T follicular helper cell (primary cell): ENCODE measurements at places on chromosomes 1 and 21.

GRCh38 chr1:208524925-208525324 is 280.7 kb upstream of the PLXNA2 start:
- no peak for DNase-seq

DNA sequence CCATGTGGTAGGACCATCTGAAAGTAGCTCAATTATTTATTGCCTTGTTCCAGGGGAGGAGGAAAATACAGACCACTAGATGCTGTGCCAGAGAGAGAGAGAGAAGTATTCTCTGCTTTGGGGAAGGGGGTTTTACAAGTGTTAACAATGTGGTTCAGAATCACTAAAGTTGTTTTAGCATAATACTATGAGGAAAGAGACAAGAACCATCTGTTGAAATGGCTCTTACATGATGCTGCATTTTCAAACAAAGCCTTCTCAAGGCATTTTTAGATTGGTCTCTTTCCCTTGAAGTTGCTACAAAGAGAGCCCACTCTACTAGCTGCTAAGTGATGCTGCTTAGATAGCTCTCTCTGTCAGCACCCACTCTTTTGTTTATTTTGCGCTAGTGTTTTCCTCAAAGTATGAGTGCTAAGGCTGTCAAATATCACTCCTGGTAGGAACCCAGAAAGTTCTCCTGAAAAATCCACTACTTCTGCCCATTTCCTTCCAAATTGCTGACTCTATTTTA is 255.1 kb downstream of the NFIA start:
- DNase-seq = no peak

DNA sequence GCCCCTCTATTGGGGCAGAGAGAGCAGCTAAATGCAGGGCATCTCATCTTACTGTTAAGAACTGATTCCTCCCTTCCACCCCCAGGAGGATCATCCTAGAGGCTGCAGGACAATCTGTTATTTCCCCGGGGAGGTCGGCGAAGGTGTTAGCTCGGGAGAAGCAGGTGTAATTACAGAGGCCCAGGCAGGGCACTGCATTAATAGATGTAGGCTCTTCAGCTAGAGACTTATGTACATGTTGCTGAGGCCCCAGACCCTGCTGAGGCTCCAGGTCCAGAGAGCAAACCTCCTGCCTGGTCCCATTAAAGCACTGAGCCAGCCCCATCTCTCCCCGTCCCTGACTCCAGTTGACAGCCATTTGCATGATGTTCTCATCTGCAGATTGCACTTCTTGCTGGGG is 320.3 kb upstream of the VAMP3 start:
- no peak for DNase-seq

DNA sequence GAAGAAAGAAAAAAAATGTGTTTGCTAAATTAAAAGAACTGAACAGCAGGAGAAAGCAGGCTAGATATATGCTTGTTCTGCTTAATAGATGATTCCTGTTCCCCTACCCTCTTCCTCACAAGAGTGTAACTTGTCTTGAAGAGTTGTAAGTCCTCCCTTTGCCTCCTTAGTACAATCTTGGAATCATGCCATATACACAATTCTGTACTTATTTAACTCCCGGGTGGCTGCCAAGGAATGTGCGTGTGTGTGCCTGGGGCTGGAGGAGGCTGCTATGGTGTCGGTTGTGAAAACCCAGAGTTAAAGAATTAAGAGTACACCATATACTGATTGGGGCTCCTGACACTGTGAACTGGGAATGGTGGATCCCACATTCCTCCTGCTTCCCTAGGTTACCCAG is 194.2 kb downstream of the SIPA1L2 start:
- DNase-seq = no peak

DNA sequence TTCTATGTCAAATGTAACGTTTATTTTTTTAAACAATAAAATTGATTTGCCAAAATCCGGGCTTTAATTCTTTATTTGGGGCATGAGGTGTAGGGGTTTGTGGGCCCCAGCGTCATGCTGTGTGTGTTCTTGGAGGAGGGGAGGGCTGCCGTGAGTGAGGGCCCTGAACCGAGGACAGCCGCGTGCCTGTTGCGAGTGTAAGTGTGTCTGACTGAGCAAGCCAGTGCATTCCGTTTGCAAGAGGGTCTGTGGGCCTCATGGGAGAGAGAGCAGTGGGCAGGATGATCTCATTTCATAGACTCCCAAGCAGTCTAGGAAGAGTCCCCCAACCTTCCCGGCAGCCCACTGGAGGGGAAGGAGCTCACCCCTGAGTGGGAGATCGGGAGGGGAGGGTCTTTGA is 21.4 kb upstream of the SPSB1 start:
- DNase-seq = no peak

- no peak for DNase-seq
These were observed 1.9 kb downstream of the AMPD2 start for GRCh38 chr1:109621379-109622136.

DNA sequence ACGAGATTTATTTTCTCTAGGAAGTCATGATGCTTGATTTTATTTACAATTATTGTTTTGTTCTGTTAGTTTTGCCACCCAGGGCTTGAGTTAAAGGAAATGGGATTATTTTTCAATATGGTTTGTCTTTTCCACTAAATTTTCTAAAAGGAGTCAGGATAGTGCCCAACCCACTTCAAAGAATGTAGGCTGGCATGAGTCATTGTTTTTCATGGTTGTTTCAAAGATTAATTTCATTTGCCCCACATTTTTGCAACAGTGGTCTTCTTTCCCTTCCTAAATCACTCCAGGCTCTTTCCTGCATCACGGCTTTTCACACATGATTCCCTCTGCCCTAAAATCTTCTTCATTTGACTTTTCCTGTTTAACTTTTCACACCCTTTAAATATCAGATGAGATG is 2.5 kb downstream of the SLAMF6 start:
- DNase-seq = no peak

DNA sequence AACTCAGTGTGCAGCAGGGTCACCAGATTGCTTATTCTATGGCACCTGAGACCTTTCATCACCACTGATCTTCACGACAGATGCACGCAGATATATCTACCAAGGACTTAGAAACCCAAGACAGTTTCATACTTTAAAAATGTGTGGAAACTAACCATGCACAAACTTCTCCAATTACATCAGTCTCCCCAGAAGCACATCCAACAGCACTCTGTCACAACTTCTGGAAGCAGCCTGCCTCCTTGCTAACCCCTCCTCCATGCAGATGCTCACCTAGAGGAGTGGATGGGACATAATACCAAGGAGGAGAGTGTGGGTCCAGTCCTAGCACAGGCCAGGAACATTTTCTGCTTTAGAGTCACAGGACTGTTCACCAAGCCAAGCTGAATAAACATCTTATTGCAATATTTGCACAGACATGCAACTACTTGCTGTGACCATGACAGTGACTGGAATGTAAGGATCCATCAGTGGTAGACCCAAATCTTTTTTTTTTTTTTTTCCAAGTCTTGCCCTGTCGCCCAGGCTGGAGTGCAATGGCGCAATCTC is 69.4 kb downstream of the HIVEP3 start:
- DNase-seq = no peak

GRCh38 chr1:47797575-47797974 is 199.6 kb downstream of the TRABD2B start:
- DNase-seq = no peak

- DNase-seq = no peak
These were observed 158.2 kb downstream of the PBX1 start for GRCh38 chr1:164716992-164717703.

- no peak for DNase-seq
These were observed 965.2 kb downstream of the TTLL7 start for GRCh38 chr1:83033682-83034081.

- peak; percentile 69 for DNase-seq
These were observed 610 bp upstream of the HES4 start for GRCh38 chr1:1000357-1001056.

DNA sequence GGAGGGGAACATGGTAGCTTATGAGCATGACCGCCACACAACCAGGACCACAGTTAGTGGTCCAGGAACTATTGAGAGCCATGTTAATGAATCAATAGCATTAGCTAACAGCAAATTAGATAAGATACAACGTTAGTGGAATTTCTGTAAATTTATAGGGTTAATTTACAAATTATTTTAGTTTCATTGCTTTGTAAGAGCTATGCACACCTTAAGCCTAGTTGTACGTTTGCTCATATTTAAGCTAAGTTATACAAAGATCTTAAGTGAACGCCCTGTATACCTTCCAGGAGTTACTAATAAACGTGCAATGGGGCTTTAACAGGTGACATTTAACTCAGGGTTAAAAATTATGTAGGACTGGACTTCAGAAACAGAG is 749 bp downstream of the EXOSC10 start:
- DNase-seq = no peak

DNA sequence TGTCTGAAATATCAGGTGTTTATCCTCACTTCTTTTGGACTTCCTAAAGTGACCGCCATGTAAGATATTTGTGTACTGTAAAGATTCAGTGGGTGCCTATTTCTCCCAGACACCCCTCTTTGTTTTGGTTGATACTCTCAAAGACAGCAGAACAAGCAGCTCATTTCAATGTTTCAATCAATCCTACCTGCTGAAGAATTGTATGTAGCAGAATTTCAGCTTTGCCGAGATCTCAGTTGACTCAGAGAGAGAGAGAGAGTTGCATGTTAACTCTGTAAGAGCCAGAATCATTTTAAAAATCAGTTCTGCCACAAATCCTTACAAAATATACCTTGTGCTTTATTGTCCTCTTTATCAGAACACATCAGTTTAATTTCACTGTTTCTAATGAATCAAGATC is 987.3 kb downstream of the ADGRL2 start:
- DNase-seq = no peak

DNA sequence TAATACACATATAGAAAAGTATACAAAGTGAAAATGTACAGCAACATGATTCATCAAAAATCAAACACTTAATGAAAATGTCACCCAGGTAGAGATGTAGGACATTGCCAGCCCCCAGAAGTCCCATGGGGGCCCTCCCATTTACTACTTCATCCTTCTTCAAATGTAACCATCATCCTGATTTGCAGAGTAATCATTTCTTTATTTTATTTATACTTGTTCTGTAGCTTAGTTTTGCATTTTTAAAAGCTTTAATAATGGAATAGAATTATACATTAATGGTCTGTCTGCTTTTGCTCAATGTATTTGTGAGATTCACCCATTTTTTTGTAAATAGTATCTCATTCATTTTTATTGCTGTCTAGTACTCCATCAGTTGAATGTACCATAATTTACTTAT is 96.8 kb upstream of the CD55 start:
- no peak for DNase-seq

DNA sequence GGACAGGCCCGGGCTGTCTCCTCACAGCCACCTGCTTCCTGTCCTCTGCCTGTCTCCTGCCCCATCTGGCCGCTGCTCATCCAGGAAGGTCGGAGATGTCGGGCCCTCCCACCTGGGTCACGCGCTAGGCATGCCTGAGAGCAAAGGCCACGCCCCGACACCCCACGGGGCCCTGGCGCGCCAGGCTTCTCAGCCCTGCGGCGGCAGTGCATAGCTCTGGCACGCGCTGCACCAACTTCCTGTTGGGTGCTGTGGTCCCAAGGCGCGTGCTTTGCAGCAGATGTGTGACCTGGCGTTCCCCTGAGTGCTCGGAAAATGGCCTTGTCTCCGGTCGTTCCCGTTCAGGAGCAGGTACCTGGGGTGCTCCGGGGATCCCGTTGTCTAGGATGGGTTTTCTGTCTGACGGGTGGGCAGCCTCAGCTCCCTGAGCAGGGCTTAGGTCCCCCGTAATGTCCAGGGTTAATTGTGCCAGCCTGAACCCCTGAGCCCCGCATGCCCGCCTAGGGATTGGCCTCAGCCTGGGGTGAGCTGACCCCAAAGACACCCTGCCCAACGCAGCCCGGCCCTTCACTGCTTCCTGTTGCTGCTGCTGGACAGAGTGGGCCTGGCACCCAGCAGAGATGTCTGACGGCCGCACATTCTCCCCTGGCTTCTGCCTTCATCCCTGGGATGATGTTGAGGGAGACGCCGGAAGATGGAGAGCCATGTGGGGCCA is 19.4 kb upstream of the KCNAB2 start:
- peak; percentile 91 for DNase-seq

DNA sequence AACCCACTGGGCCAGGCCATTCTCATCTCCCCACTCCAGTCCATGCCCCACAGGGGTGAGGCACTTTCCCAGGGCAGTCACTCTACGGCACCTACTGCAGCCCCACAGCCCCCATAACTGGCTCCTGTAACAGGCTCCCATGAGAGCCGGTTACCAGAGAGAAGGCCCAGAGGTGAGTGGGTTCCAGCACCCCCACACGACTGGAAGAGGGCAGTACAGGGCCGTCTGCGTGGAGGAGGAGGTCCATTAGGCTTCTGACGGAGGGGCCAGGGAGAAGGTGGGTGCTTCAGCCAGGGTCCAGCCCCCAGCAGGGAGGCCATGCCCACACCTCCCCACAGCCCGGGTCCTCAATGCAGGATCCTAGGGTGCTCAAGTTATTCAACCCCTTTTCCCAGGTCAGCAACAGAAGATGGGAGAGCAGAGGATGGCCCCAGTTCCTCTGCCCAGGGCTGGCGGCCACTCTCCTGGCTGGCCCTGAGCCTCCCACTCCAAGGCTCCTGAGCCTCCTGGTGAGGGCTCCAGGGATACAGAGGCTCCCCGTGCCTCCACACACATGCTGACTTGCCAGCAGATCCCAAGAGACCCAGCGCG is 1.6 kb downstream of the ACAP3 start:
- DNase-seq = no peak

DNA sequence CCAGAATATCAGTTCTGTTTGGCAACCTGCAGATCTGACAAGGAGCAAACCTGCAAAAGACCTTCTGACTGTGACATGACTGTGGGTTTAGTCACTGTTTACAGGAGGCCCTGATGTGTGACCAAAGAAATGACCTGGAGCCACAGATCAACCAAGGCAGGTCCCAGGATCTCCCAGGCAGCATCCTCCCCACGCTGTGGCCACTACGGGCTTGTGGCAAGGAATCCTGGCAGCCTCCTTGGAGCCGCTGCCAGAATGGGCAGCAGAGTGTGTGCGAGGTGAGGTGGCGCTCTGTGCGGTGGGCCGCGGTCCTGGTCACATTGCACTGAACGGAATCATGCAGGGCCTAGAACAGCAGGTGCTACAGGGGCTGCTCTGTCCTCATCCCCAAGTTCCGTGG is 15.9 kb downstream of the MCM3AP start:
- DNase-seq = no peak

DNA sequence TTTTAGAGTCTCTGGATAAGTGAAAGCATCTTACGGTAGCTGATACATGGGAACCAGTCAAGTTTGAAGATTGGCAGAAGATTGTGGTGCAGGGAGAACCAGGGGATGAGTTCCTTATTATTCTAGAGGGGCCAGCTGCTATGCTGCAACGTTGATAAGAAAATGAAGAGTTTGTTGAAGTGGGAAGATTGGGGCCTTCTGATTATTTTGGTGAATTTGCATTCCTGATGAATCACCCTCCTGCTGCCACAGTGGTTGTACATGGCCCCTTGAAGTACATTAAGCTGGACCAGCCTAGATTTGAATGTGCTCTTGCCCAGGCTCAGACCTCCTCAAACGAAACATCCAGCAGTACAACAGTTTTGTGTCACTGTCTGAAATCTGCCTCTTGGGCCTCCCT is 45.9 kb downstream of the BTBD8 start:
- DNase-seq = no peak

DNA sequence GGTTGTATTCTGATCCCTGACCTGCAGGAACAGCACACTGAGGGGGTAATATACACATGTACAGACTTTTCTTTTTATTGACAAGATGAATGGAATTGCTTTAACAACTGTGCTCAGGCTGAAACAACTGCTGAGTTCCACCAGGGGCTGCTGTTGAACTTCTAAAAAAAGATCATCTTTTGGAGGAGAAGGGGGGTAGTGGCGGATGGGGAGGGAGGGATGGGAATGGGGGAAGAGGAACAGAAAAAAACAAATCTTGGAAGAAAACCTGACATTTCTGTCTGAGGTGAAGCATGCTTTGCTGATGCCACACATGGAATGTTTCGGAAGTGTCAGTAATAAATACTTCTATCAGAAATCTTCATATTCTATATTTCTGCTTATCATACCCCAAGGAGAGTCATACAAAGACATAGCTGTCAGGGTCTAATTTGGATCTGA is 75.0 kb downstream of the RWDD3 start:
- DNase-seq = no peak
